ENCODE measurements at places on chromosomes 13 and 19.
A peak's percentile ranks its signal among the peaks of the same experiment; 100 is the strongest.

GRCh38 chr13:64528838-64529237 lies 2701.3 kb downstream of the PCDH9 start:
- no peak for DNase-seq

DNA sequence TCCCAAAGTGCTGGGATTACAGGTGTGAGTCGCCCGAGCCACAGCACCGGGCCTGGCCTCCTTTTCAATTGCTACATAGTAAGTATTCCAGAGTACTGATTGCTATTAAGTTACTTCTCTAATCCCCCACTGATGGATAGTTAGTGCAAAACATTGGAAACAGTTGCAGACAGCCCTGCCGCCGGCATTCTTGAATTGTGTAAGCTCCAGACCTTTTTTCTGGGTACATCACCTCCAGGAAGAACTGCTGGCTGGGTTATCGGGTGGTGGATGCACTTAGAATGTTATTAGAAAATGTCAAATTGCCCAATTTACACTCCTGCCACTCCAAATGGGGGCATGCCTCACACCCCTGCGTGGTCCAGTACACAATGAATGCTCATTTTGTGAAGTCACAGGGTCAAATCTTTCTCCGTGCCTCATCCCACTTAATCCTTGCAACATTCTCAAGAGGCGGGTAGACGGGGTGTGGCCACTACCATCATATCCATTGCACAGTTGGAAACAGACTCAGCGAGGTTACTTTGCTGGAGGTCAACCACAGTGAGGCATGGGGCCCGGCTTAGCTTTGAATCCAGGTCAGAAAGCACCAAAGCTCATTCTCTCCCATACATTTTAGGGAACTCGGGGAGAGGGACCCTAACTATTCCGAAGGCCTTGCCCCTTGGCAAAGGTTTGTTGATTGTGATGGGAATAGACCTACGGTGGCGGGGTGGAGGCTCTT lies 1.0 kb upstream of the KDM4B start:
- no peak for DNase-seq

DNA sequence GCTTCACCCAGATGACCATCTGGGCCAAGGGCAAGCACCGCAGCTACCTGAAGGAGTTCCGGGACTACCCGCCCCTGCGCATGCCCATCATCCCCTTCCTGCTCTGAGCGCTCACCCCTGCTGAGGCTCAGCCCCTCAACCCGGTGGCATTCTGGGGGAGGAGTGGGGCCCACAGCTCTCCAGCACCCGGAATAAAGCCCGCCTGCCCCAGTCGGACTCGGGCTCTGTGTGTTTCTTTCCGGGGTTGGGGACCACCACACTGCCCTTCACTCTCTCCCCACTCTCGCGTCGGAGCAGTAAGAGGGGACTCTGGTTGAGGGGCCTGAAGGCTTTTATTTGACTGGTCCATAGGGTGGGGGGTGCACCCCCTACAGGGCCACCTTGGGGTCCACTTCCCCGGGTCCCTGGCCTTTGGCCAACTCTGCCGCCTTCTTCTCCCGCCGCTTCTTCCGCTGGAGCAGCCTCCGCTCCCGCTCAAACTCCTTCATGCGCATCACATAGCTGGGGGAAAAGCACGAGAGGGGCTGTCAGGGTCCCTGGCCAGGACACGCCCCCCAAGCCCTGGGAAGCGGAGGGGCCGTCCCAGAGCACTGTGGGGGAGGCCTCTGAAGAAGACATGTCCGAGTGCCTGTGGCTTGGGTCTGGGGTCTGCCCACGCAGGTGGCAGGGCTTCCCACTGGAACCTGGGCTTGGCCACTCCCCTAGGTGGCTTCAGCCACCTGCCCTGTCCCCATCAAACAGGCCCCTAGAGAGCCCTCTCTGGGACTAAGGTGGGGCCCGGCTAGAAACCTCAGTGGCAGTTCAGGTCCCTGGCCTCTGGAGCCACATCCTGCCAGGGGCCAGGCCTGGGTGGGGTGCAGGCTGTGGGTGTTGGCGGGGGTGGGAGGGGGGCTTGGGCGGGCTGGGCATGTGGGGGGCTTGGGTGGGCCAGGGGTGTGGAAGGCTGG lies 5.8 kb downstream of the NDUFB7 start:
- DNase-seq: no peak

DNA sequence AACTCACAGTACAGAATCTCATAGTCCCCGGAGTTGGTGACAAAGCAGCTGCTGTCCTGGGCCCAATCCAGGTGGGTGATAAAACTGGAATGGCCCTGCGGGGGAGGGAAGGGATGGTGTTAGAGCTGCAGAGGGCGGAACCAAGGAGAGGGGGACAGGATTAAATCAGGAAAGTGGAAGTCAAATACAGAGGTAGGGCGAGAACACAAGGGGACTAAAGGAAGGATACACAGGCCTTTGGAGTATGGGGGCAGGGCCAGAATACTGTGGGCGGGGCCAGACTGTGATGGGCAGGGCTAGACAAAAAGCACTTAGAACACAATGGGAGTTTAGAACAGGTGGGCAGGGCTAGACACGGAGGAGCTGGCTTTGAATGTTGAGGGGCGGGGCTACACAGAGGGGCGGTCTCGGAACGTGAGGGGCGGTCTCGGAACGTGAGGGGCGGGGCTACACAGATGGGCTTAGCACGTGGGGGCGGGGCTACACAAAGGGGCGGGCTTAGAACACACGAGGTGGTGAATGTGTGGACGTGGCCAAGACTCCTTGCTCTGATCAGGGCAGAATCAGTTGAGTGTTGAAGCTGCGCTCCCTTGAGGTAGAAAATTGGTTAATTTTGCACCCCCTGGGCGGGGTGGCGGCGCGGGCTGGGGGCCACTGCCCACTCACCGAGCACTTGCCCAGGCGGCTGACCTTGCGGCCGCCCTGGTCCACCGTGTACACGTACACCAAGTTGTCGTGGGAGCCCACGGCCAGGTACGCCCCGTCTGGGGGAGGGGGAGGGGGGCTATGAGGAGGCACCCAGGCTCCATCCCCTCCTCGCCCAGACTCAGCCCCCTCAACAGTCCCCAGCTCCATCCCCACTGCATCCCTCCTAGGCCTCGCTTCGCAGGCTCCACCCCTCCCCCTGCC lies 14.0 kb upstream of the GPR4 start:
- peak; percentile 94 for DNase-seq

Measured in left hindlimb (tissue), 1 donor.